CD4-positive, alpha-beta T cell (primary cell): ENCODE measurements at places on chromosomes 5 and 9.

DNA sequence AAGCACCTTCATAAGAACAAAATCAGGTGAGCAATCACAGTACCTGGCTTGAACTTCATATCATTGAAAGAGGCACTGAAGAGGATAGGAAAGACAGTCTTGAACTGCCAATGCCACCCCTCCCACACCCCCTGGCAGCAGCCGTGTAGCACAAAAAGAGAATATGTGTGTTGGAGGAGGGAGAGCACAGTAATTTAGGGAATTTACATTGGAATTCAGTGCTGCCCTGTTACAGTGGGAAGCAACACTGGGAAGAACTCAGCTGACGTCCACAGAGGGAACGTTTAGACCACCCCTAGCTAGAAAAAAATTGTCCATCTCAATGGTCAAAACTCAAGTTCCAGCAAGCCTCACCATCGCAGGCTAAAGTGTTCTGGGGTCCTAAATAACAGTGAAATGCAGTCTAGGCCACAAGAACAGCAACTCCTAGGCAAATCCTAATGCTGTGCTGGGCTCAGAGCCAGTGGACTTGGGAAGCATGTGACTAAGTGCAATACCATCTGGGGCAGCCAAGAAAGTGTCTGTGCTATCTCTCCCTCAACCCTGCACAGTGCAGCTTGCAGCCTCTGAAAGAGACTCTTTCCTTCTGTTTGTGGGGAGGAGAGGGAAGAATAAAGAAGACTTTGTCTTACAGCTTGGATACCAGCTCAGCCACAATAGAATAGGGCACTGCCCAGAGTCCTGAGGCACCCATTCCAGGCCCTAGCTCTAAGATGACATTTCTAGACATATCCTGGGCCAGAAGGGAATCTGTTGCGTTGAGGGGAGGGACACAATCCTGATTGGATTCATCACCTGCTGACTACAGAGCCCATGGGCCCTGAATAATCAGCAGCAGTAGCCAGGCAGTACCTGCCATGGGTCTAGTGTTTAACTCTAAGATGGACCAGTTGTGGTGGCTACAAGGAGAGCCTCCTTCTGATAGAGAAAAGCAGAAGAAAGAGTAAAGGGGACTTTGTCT, 62.1 kb upstream of the VLDLR start:
- H3K4me1 ChIP-seq: no peaks in the 10 kb centered on the region
- no peaks in the 10 kb centered on the region for H3K36me3 ChIP-seq
- DNase-seq: no peak

GRCh38 chr5:157150995-157151394, 8.3 kb upstream of the MED7 start:
- H3K36me3 ChIP-seq: no peaks in the 10 kb centered on the region
- no peaks in the 10 kb centered on the region for H3K27me3 ChIP-seq

DNA sequence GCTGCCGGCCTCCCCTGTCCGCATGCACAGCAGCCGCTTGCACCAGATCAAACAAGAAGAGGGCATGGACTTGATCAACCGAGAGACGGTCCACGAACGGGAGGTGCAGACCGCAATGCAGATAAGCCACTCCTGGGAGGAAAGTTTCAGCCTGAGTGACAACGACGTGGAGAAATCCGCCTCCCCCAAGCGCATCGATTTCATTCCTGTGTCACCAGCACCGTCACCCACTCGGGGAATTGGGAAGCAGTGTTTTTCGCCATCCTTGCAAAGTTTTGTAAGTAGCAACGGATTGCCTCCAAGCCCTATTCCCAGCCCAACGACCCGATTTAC, 75.3 kb downstream of the PIP5K1B start:
- H3K36me3 ChIP-seq: no peaks in the 10 kb centered on the region
- H3K4me1 ChIP-seq: peaks cover 23% of the 10 kb centered on the region
- no peak for DNase-seq

DNA sequence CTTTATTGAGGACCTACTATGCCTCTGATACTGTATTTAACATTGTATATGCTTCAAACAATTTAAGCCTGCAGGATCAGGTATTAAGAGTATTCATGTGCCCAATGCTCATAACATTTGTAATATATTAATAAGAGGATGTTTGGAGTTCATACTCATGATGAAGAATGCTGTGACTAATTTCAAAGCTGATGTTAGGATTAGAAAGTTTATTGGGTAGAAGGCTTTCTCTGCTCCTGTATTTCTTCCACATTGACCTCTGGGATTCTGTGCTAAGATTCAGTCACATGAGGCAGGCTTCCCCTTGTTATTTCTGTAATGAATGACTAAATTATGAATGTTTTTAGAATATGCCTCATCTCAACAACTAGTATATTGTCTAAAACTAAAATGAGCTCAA, 456.4 kb downstream of the NFIB start:
- H3K4me1 ChIP-seq: no peaks in the 10 kb centered on the region
- no peaks in the 10 kb centered on the region for H3K36me3 ChIP-seq
- no peak overlapping the region for H3K4me3 ChIP-seq
- H3K27ac ChIP-seq: no peak overlapping the region
- H3K27me3 ChIP-seq: no peaks in the 10 kb centered on the region

DNA sequence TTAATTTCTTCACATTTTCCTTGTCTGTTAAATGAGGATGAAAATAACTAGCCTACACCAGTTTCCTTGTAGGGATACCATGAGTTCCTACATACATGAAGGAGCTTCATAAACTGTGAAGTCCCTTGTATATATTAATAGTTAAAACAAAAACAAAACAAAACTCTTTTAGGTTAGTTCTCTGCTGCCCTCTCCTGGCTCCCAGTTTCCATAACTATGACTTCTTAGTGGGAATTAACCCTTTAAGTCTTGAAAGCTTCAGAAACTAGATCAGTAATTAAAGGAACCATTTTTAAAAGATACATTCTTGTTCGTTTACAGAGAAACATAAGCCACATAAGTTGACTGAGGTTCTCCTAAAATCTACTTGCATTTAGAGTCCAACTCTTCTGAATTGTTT, 500.0 kb upstream of the C9orf72 start:
- DNase-seq: no peak
- H3K27ac ChIP-seq: no peak overlapping the region
- H3K4me1 ChIP-seq: no peaks in the 10 kb centered on the region
- H3K4me3 ChIP-seq: no peak overlapping the region

DNA sequence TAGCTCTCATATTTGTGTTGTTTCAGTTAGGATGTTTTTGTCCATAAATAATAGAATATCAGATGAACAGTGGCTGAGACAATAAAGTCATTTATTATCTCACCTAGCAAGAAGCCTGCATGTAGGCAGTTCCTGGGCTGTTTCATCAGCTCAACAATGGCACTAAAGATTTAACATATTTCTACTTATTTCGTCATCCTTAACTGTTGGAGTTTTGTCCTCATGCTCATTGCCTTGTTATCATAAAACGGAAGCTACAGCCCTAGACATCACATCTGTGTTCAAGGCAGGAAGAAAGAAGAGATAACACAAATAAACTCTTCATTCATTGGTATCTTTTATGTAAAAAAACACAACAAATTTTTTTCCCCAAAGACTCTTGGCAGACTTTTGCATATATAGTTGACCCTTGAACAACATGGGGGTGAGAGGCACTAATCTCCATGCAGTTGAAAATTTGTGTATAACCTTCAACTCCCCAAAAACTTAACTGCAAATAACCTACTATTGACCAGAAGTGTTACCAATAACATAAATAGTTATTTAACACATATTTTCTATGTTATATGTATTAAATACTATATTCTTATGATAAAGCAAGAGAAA, 277.2 kb upstream of the ADRA1B start:
- no peaks in the 10 kb centered on the region for H3K36me3 ChIP-seq
- no peaks in the 10 kb centered on the region for H3K27me3 ChIP-seq
- DNase-seq: no peak
- no peak overlapping the region for H3K27ac ChIP-seq
- no peaks in the 10 kb centered on the region for H3K4me1 ChIP-seq

GRCh38 chr5:169218176-169218575, 82.8 kb downstream of the SLIT3 start:
- H3K36me3 ChIP-seq: no peaks in the 10 kb centered on the region
- no peak overlapping the region for H3K27ac ChIP-seq
- no peak overlapping the region for H3K4me3 ChIP-seq
- H3K4me1 ChIP-seq: no peaks in the 10 kb centered on the region
- peaks cover 4% of the 10 kb centered on the region for H3K27me3 ChIP-seq

- peaks cover 32% of the 10 kb centered on the region for H3K27me3 ChIP-seq
- no peaks in the 10 kb centered on the region for H3K4me1 ChIP-seq
- no peaks in the 10 kb centered on the region for H3K36me3 ChIP-seq
- no peak for DNase-seq
- no peak overlapping the region for H3K4me3 ChIP-seq
- H3K27ac ChIP-seq: no peak overlapping the region
Measured at GRCh38 chr5:73286896-73287295, 113.9 kb downstream of the TMEM174 start.

DNA sequence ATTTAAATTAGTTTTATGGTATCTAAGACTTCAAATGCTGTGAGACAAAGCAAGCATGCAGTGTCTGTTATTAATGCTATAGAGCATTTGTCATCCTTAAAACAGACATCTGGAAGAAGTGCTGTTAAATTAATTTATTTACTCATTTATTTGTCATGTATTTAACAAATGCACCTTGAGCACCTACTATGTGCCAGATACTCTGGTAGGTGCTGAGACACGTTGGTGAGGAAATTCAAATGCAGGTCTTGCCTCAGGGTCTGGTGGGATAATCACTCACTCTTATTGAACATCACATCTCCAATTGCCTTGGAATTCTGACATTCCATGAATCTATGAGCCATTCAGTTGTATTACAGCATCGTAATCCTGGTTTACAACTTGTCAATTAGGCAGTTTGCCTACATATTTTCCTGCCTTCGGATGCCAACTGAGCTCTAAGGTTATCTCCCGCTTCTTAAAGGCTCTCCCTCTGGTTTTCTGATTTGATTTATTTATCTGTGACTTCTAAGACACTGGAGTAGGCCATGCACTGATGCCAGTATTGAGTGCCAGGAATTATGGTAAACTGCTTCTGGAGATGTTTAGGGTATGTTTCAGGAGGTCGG, 56.0 kb upstream of the RPS23 start:
- DNase-seq: no peak
- no peak overlapping the region for H3K27ac ChIP-seq
- H3K4me1 ChIP-seq: no peaks in the 10 kb centered on the region
- no peak overlapping the region for H3K4me3 ChIP-seq

DNA sequence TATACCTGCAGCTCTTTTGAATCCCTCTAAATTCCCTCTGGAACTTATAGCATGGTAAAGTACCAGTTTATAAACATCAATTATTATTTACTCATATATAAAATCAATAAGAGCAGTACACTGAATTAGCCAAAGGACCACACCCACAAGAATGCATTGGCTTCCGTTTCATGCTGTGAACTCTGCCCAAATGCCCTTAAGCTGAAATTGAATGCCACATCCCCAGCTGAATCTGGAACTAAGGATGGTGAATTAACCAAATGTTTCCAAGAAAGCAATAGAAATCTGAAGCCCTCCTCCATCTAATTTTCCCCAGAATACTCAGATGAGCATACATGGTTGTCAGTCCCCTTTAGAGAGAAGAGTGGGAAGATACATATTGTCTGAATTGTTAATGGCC, 436.4 kb upstream of the FTMT start:
- H3K4me1 ChIP-seq: no peaks in the 10 kb centered on the region
- H3K4me3 ChIP-seq: no peak overlapping the region
- H3K27ac ChIP-seq: no peak overlapping the region
- no peaks in the 10 kb centered on the region for H3K36me3 ChIP-seq
- DNase-seq: no peak

DNA sequence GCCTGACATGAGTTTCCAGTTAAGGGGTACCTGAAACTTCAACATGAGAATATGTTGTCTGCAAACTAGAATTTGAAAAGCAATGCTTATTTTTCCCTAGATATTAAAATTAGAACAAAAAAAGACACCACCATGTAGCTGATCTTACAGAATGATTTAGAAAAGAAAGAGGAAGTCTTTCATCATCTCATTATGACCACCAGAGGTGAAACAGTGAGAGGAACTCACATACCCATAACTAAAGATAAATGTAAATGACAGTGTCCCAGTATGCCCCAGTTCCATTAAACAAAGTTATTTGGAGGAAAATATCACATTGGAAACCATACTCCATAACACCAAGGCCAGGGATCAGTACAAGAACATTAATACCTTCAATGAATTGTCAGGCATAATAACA, 6.9 kb downstream of the TAF7 start:
- H3K4me3 ChIP-seq: no peak overlapping the region
- no peaks in the 10 kb centered on the region for H3K4me1 ChIP-seq
- no peaks in the 10 kb centered on the region for H3K27me3 ChIP-seq
- H3K36me3 ChIP-seq: peaks cover 2% of the 10 kb centered on the region
- DNase-seq: no peak

GRCh38 chr9:101778332-101778731, 39.9 kb upstream of the GRIN3A start:
- no peak overlapping the region for H3K27ac ChIP-seq
- H3K27me3 ChIP-seq: no peaks in the 10 kb centered on the region
- no peak for DNase-seq
- no peaks in the 10 kb centered on the region for H3K36me3 ChIP-seq
- H3K4me3 ChIP-seq: no peak overlapping the region
- no peaks in the 10 kb centered on the region for H3K4me1 ChIP-seq

- H3K4me3 ChIP-seq: no peak overlapping the region
- DNase-seq: no peak
- H3K36me3 ChIP-seq: no peaks in the 10 kb centered on the region
- peaks cover 8% of the 10 kb centered on the region for H3K4me1 ChIP-seq
- no peak overlapping the region for H3K27ac ChIP-seq
Measured at GRCh38 chr5:68873198-68873597, 220.6 kb upstream of the SLC30A5 start.

- no peaks in the 10 kb centered on the region for H3K27me3 ChIP-seq
- no peak overlapping the region for H3K4me3 ChIP-seq
- no peak overlapping the region for H3K27ac ChIP-seq
- DNase-seq: no peak
- no peaks in the 10 kb centered on the region for H3K36me3 ChIP-seq
- peaks cover 7% of the 10 kb centered on the region for H3K4me1 ChIP-seq
Measured at GRCh38 chr9:20236676-20237075, 385.6 kb downstream of the MLLT3 start.

DNA sequence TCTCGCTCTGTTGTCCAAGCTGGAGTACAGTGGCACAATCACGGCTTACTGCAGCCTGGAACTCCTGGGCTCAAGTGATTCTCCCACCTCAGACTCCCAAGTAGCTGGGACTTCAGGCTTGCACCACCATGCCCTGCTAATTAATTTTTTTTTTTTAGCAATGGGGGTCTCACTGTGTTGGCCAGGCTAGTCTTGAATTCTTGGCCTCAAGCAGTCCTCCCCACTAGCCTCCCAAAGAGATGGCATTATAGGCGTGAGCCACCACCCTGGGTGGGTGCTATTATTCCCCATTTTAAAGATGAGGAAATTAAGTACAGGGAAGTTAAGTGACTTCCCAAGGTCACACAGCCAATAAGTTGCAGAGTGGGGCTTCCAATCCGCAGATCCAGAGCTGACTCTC, 1.7 kb downstream of the NNT start:
- peaks cover 13% of the 10 kb centered on the region for H3K36me3 ChIP-seq
- H3K27me3 ChIP-seq: no peaks in the 10 kb centered on the region
- no peak overlapping the region for H3K27ac ChIP-seq
- peaks cover 31% of the 10 kb centered on the region for H3K4me1 ChIP-seq
